ENCODE measurements at places on chromosomes 7 and 10.

DNA sequence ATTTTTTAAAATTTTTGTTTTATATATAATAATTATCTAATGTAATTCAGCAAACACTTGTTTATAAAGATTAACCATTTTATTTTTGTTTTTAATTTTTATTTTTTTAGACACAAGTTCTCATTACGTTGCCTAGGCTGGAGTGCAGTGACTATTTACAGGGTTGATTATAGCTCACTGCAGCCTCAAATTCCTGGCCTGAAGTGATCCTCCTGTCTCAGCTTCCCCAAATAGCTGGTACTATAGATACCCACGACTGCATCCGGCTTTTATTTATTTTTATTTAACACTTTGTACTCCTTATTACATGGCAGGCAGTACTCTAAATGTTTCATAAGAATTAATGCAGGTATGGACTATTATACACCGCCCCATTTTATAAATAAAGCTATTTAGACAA, 288.7 kb downstream of the MDFIC start:
- no peak for DNase-seq

DNA sequence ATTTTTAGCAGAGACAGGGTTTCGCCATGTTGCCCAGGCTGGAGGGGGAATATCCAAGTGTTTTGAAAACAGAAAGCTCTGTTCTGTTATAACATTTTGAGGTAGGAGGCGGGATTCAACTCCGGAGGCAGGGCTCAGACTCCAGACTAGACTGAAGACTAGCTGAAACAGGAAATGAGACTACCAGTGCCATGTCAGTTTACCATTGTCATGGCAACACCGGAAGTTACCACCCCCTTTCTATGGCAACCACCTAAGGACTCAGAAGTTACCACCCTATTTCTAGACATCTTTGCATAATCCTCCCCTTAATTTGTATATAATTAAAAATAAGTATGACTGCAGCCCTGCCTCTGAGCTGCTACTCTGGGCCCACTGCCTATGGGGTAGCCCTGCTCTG, 1069.1 kb upstream of the AUTS2 start:
- DNase-seq: no peak

GRCh38 chr7:17153536-17153935, 144.9 kb upstream of the AHR start:
- DNase-seq: no peak

DNA sequence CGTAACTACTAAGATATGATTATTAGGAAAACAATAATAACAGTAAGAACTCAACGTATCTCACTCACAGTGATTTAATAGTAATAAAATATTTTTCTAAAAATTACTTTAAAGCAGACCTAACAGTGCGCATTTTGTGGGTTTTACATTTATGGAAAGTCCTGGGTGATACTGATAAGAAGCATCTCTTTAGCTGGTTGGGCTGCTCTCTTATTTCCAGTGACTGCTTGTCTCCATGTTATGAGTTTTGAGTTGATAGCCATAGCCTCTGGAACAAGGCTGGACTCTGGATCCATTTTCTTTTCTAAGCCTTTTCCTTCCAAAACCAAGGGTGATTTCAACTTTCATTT, 29.5 kb upstream of the INHBA start:
- no peak for DNase-seq

DNA sequence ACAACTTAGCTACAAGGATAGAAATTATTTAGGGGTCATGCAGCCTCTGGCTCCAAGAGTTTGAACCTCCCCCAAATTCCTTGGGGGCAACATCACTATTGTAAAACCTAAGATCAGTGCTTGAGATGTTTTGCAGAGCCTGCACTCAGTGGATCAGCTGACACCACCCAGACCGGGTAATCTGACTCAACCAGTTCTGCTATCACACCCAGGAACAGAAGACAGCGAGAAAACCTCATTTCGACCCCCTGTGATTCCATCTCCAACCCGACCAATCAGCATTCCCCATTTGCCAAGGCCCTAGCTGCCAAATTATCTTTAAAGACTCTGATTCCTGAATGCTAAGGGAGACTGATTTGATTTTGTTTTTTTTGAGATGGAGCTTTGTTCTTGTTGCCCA, 5.2 kb downstream of the TACR2 start:
- no peak for DNase-seq

GRCh38 chr10:23203369-23204325, 11.5 kb downstream of the PTF1A start:
- no peak for DNase-seq

DNA sequence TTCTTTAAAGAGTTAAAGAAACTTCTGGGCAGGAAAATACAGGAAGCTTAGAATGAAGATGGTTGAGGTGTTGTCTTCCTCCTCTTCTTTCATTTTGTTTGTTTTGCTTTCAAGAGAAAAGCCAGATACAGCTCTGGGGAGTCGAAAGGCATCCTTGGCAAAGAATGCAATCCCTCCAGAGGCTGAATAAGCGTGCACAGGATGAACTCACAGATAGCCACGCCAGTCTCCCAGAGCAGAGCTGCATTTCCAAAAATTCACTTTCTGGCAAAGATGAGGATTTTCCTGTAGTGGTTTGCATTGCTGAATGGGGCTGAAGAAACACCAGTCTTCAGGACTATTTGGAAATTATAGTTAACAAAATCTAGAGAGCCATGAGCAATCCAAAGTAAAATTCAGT, 336.4 kb downstream of the NRG3 start:
- no peak for DNase-seq

DNA sequence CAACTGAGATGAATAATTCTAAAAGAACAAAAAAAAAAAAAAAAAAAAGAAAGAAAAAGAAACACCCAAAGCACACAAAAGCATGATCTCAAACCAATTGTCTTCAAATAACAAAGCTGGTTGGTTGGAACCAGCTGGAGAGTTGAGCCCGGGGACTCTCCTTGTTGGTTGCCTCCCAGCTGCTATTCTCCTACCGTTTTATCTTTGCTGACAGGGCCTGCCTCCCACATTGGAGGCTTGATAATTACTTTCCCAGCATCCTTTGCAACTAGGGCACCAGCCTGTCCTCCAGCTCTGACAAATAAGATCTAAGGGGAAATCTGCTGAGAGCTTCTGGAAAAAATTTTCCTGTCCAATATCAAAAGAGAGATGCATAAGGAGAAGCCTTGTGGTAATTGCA, 6.8 kb downstream of the PON1 start:
- DNase-seq: no peak

- no peak for DNase-seq
Measured at GRCh38 chr7:44172803-44173424, 16.3 kb downstream of the GCK start.

Measured in stimulated activated CD8-positive, alpha-beta memory T cell treated with anti-CD3 and anti-CD28 coated beads, Interleukin-4, amount 100 ng/mL, for 1 hour (primary cell).